BJ (cell line): ENCODE measurements at places on chromosomes 4 and X. TPM values are rescaled to one million over a fixed set of nuclear protein-coding genes. Genes with fewer than 3 reads are reported as not detected.

The CFAP99 gene
- not detected in 2 replicates for polyA plus RNA-seq

The PPP4R3C gene
- polyA plus RNA-seq: not detected in 2 replicates

The PAK3 gene
- 0.16 TPM in 2 replicates for polyA plus RNA-seq

The NR3C2 gene
- polyA plus RNA-seq: 0.06 and 0.18 TPM in 2 replicates

The NUP62CL gene
- polyA plus RNA-seq: not detected in 2 replicates

The SERTM2 gene
- not detected in 2 replicates for polyA plus RNA-seq

The CCSER1 gene
- polyA plus RNA-seq: not detected in 2 replicates

The CCDC120 gene
- polyA plus RNA-seq: 0.49 and 0.96 TPM in 2 replicates

The DAPP1 gene
- polyA plus RNA-seq: not detected in 2 replicates

The SLITRK4 gene
- not detected in 2 replicates for polyA plus RNA-seq

The ETFDH gene
- 13.5 and 27.8 TPM in 2 replicates for polyA plus RNA-seq

The BTC gene
- polyA plus RNA-seq: not detected in 2 replicates

DNA sequence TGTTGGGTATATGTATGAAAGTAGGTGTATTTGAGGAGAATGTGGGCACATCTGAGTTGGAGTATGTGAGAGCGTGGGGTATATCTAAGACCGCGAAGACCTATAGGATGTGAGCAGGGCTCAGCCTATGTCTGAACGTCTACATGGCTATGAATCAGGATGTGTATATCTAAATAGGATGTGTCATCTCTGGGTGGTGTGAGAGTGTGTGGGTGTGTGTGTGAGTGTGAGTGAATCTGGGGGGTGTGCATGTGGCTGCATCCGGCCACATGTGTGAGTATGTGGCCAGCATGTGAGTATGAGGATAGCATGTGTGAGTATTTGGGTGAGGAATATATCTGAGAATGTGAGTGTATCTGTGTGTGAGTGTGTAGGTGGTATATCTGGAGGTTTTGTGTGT lies 7.7 kb downstream of the GPR173 start:
- DNase-seq: no peak

DNA sequence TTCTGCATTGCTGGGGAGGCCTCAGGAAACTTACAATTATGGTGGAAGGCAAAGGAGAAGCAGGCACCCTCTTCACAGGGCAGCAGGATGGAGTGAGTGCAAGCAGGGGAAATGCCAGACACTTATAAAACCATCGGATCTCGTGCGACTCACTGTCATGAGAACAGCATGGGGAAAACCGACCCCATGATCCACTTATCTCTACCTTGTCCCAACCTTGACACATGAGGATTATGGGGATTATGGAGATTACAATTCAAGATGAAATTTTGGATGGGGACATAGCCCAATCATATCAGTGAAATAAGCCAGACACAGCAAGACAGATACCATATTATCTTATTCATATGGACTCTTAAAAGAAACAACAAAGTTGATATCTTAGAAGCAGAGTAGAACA lies 134.9 kb downstream of the C4orf33 start:
- no peak for DNase-seq

DNA sequence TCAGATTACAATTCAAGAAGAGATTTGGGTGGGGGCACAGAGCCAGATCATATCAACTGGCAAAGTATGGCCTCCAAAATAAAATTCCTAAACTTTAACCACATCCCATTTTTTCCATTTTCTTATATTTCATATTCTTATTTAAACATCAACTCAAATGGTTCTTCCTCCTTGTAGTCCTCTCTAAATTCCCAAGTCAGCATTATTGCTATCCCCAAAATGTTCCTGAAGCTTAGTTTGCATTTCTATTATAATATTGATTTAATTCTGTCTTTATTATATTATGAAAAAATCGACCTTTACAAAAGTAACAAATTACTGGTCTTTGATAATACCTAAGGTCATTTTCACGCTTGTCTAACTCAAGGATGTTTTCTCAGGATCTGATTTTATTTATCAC lies 67.5 kb downstream of the NPY1R start:
- no peak for DNase-seq

DNA sequence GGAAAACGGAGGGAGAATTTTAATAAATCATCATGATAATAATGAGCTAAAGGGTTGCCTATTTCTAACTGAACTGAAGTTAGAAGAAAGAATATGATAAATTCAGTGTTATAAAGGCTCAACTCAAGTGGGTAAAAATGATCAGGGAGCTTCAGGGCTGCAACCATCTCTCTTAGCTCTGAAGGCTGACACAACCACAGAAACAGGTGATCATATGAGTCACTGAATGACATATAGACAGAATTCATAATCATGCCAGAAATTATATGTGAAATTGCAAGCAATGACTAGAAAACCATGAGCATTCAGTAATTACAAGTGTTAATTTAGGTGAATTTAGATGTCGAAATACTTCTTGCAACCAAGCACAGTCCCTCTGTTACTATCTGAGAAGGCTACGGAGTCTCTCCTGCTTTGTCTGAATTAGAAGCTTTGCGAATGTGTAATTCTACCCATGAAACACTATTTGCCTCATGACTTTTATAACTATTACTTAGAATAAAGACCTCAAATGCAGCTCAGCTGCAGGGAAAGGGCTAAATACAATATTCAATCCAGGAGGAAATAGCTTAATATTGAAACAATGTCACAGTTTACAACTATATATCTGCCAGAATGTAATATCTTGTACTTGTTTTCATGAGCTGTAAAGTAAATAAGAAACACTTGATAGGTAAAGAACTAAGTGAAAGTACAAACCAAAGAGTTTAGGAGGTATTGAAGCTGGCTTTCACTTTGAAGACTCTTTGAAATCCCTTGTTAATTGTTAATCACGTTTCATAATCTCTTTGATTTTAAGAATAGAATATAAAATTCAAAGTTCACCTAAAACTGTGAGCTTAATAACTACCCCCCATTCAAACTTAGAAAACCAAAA lies 1972.6 kb downstream of the ARAP2 start:
- no peak for DNase-seq

GRCh38 chr4:85818700-85819099 lies 343.8 kb downstream of the ARHGAP24 start:
- DNase-seq: no peak

- no peak for DNase-seq
These were observed 198.1 kb upstream of the NUDT6 start for GRCh38 chr4:123120473-123120872.

GRCh38 chrX:154484255-154485149 lies 1.9 kb downstream of the UBL4A start:
- no peak for DNase-seq

- DNase-seq: no peak
These were observed 6.8 kb upstream of the CLCN5 start for GRCh38 chrX:49915361-49916222.

GRCh38 chrX:44873415-44874276 lies 658 bp downstream of the KDM6A start:
- no peak for DNase-seq

DNA sequence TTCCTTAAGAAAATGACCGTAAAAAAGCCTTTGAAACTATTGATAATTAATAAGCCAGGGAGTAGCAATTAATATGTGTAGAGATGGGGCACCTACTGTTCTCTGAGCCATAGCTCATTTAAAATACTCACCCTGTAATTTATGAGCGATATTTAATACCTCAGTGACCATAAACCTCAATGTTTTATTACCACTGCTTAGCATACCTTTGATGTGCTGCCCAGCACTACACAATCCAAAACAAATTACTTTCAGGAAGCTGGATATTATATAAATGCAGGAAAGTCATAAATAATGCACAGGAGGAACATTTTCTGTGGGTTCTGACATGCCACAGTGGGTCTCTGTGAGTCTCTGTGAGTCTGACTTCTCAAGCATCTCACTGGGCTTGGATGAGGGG lies 166.1 kb upstream of the RPL34 start:
- no peak for DNase-seq

DNA sequence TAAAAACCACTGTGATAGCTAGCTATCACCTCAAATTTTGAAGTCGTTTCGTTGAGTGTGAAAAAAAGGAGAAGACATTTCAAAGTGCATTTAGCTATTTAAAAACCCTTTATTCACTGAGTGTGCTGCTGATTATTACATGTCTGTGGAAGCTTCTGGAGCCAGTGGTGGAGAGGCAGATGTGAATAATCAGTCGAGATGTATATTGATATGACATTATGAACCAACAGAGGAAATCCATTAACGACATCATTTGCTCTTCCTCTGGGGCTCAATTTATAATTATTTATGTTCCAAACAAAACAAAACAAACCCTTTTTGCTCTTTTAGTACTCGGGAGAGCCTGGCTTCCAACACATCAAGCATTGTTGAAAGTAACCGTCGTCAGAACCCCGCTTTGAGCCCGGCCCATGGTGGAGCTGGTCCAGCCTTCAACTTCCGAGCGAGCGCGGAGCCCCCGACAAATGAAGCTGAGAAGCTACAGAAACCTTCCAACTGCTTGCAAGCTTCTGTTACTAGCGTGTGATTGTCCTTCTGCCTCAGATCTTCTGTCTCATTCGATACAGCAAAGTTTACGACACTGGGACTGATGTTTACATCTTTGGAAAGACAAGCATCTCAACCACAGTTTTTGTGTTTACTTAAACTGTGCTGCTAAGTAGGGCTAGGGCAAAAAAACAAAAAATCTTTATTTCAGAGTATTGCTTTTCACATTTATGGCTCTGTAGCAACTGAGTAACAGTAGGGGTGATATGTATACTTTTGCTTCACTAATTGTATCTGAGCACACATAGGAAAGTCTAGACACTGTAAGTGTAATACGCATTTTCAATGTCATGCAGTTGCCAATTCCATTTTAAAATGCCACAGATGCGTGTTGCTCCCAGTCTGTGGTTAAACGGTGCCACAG lies 111.9 kb downstream of the STOX2 start:
- no peak for DNase-seq

GRCh38 chrX:112641449-112641848 lies 38.3 kb downstream of the LHFPL1 start:
- no peak for DNase-seq

DNA sequence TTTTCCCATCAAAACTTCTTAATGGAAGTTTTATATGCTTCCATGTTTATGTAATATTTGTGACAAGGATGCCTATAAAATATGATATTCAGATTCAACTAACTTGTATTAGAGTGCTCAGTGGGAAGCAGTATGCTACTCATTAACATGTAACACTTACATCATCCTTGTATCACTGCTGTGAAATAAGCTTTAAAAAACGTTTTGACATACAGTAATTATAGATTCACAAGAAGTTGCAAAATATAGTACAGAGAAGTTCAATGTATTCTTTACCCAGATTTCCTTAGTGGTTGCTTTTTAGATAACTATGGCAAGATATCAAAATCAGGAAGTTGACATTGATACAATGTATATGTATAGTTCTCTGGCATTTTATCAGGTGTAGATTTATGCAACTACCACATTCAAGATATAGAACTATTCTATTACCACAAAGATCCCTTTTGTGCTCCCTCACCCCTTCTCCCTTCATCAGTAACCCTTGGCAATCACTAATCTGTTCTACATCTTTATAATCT lies 56.3 kb downstream of the DTHD1 start:
- DNase-seq: no peak

GRCh38 chrX:151099001-151099400 lies 77.4 kb upstream of the GPR50 start:
- DNase-seq: no peak

DNA sequence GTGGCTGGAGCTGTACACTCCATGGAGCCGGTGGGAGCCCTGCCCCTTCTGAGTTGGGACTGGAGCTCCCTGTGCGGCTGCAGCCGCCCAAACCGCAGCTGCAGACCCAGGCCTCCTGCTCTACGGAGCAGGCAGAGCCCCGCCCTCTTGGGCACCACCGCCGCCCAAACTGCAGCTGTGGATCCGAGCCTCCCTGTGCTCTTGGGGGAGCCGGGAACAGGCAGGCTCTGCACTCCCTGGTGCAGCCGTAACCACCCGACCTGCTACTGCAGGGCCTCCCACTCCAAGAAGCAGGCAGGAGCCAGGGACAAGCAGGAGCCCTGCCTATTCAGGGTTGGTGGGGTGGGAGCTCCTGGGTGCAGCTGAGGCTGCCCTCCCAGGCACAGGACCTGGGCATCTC lies 237.5 kb upstream of the ATP6AP2 start:
- DNase-seq: no peak

GRCh38 chrX:21744721-21745120 lies 13.2 kb downstream of the SMPX start:
- no peak for DNase-seq

- no peak for DNase-seq
These were observed 89.3 kb upstream of the KLF3 start for GRCh38 chr4:38574559-38575333.

- no peak for DNase-seq
These were observed 1999.0 kb downstream of the ARAP2 start for GRCh38 chr4:34245276-34245675.

DNA sequence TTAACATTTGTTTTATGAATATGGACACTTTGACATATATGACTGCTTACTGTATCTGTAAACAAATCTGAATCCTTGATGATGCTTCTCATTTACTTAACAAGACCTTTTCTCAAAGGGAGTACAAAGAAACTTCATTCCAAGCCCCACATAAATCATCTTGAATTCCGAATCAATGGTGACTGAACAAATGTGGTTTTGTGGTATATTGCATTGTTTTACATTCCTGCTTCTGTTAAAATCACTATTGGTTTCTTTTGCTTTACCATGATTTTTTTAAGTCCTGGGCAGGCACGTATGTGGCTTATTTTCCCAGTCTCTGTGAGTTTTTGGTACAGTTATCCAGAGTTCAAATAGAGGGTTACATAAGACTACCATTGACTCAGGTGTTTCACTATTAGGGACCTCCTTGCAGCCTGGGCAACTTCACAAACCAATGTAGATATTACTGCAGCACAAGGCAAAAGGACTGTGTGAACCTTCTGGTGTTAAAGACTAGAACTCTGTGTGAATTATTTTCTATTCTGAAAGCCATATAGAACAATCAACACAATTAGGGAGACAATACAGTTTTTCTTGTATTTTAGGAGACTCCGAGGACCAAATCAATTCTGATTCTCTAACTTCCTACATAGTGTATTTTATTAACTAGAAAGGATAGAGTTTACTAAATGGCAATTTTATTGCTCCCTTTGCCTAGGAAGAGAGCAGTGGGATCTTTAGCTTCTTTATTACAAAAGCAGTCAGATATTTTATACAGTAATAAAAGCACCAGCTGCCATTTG lies 196.4 kb downstream of the GALNTL6 start:
- DNase-seq: no peak

GRCh38 chrX:95721011-95721410 lies 963.6 kb upstream of the DIAPH2 start:
- DNase-seq: no peak

- no peak for DNase-seq
These were observed 123.7 kb downstream of the ANAPC4 start for GRCh38 chr4:25500626-25501316.

DNA sequence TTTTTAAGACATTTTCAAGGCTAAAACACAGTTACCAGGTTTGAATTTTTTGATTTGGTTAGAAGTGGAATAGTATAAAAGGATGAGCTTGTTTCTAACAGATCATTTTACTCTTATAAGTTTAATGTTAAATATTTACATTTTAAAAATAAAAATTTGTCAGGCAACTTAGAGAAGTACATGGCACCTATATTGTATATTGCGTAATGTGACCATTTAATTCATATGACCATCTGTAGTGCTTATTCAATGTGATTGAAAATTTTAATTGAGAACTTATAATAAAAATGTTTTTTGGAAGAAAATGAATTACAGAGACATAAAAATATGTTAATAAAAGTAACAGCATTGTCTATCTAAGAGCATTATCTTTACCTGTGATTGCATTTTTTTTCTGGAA lies 1632.4 kb downstream of the RPA4 start:
- no peak for DNase-seq
